Mesenteric fat pad (tissue), 1 donor: ENCODE measurements at places on chromosomes 3 and 15.
A peak's percentile ranks its signal among the peaks of the same experiment; 100 is the strongest.

GRCh38 chr3:55538158-55538557 is 51.1 kb upstream of the WNT5A start:
- DNase-seq = no peak

DNA sequence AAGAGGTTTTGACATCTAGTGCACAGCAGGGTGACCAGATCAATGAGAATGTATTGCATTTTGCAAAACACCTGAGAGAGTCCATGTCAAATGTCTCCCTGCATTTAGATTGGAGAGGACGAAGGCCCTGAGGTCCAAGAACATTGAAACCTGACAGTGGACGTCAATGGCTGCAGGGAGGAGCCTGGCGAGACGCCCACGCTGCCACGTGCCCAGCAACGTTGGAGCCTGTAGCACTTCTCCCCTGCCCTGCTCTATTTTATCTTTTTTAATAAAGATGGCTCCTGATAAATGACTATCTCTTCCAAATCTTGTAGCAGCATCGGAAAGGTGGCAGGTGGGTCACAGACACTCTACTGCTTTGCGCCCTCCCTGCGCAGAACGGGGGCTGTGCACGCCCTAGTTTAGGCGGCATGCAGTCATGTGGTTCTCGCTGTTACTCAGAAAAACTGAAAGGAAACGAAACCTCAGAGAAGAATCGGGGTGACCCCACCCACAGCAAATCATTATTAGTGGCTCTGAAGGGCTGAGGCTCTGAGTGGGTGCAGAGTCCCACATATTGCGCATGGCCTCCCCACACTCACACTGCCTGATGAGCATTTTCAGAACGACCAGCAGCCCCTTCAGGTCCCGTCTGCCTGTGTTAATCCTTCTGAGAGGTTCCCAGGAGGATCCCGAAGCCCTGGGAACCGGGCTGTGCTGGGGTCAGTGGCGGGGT is 62.5 kb upstream of the TAMM41 start:
- DNase-seq = peak; percentile 71

DNA sequence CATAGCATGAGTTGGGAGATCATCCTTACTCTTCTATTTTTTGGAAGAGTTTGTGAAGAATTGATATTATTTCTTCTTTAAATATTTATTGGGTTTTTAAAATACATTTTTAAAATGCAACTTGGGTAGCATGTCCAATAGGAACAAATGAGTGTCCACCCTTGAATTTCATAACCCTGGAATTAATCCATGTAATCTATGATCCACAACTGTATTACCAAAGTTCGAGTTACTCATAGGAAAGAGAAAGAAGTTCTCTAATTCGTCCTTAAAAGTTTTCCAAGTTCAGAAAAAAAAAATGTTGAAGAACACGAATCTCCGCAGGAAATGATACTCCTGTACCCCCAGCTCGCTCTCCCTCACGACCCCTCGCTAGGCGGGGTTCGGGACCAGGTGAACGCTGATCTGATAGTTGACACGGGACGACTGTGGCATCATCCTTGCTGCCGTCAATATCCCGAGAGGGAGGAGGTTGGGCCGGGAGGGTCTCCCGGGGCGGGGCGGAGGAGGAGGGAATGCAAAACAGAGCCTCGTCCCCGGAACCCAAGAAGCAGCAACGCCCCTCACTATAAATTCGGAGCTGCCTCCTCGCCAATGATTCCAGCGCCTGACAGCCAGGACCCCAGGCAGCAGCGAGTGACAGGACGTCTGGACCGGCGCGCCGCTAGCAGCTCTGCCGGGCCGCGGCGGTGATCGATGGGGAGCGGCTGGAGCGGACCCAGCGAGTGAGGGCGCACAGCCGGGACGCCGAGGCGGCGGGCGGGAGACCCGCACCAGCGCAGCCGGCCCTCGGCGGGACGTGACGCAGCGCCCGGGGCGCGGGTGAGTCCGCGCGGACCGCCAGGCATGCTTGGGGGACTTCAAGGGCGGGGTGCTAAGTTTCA is at the start of gene AGTR1:
AGTR1 (plus strand) TSS at position 598 of the 884 bp plus-strand sequence. CDS start 43,133 bp downstream, outside the sequence.
- DNase-seq = peak; percentile 90

DNA sequence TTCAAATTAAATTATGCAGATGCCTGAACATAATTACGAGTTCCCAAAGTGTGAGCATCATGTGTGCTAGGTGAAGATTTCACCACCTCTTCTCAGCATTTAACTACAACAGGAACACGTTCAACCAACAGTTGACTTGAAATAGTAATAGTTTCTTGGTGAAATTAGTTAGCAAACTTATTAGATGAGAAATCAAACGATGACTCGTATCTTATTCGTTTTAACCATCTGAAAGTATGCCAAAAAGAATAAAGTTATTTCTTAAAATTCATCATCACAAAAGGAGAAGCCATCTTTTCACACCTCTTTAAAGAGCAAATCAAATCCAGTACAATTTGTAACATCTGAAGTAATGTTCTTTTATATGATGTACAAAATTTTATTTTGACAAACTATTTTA is 2.3 kb downstream of the BNC1 start:
- DNase-seq = no peak

- peak; percentile 8 for DNase-seq
Observed at GRCh38 chr3:46930945-46931403, 45.6 kb downstream of the CCDC12 start.
